ENCODE measurements at places on chromosomes 7 and 10.

DNA sequence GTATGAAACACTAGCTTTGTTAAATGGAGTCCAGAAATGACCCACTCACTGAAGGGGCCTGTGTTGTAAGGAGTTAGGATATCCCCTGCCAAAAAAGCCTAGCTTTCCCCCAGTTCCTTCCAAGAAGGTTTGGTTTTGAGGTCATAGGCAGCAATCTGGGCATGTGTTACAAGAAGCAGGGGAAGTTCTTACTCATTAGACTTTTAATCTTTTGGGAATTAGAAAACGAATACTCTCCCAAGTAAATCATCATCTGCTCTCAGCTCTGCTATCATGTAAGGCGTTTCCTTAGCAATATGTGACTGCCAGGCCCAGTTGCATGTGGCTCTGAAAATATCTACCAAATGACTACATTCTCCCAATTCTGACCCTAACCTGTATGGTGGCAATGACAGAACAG is 3.7 kb downstream of the NOD1 start:
- DNase-seq, result no peak

DNA sequence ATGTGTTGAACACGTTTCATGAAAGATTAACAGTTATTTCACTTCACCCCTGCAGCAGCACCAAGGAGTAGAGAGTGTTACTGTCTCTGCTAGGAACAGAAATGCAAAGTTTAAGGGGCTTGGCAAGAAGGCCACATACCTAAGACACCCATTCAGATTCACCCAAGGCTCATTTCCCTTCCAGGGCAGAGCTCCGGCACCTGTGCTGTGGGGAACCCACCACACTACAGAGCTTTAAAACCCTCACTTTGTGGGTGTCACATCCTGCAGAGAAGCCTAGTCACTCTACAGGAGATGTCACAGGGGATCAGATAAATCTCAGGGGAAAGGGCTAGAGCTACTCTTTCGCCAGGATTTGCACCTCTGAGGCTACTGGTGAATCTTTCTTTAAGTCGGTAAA is 176.1 kb upstream of the KLF6 start:
- DNase-seq, result no peak

DNA sequence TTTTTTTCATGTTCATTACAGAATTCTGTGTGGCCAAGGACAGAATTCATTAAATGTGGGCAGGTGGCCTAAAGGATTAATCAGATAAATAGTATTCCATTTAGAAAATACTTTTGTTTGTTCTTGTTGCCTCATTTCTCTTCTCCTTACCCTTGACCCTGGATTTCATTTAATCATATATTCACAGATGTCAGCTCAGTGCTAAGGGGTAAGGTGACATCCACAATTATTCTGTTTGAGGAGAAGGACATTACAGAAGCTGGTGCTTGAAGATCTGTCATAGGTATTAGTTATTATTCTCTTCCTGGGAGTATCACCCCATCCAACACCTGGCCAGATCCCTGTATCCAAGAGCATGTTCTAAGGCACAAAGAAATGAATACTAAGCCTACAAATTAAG is 961.1 kb downstream of the XPNPEP1 start:
- no peak for DNase-seq

DNA sequence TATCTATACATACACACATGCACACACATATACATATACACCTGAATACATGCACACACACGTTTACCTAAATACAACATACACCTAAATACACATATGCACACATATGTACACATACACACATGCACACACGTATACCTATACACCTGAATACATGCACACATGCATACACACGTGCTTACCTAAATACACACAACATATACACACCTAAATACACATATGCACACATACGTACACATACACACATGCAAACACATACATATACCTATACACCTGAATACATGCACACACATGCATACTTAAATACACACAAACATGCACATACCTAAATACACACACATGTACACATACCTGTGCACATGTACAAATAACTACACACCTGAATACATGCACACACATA is 433.8 kb upstream of the FOXK1 start:
- no peak for DNase-seq

DNA sequence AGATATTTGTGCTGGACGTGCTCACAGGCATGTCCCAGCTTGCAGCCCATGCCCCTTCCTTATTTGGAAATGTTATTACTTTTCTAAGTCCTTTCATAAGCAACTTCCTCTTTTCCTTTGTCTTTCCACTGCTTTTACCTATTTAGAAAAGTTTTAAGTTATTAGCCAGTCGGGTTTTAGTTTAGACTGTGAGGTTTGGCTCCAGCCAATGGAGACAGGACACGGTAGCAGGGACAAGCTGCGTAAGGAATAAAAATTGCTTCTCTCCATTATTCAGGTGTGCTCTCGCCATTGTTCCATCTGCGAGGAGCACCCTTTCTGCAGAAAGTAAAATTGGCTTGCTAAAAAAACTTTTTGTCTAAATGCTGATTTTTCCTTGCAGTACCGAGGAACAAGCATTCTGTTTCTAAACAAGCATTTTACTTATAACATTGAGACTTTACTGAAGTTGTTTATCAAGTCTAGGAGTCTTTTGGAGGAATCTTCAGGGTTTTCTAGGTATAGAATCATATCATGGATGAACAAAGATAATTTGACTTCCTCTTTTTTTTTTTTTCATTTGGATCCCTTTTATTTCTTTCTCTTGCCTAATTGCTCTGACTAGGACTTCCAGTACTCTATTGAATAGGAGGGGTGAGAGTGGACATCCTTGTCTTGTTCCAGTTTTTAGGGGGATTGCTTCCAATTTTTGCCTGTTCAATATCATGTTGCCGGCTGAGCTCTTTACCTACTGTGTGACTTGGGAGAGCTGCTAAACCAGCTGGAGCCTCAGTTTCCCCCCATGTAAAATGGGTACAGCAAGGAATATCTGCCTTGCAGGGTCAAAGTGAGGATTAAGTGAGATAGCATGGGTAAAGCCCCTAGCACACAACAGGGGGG is 63.8 kb downstream of the ALOX5 start:
- no peak for DNase-seq

GRCh38 chr7:125814100-125814499 is 884.5 kb upstream of the POT1 start:
- peak; percentile 34 for DNase-seq
